ENCODE measurements at places on chromosomes 7 and 10. TPM values are rescaled to one million over a fixed set of nuclear protein-coding genes. Genes with fewer than 3 reads are reported as not detected.
A peak's percentile ranks its signal among the peaks of the same experiment; 100 is the strongest.

DNA sequence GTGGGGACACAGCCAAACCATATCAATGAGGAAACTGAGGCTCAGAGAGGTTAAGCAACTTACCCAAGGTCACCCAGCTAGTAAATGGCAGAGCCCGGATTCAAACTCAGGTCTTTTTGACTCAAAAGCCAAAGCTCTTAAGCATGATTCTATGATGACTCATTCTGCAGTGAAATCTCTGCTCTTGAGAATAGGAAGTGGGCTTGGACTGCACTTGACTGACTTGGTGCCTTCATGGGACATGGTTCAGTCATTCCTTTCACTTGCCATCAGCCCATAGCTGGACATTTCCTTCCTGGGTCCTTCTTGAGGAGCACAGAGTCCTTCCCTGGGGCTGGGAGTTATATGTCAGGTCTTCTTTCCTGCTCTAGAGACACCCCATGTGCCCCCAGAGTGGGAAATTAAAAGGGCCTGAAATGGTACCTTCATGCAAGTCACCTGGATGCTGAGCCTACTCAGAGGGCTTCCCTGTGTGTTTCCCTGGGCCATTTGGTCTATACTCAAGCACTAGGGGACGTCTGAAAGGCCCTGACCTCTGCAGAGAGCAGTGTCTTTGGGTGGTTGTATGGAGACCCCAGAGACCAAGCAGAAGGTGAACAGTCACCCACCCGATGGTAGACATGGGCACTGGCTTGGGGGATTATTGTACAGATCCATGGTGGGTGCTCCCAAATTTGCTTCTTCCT, 62.4 kb upstream of the SDK1 start:
- H3K27me3 ChIP-seq = no peaks in the 10 kb centered on the region
- no peaks in the 10 kb centered on the region for H3K36me3 ChIP-seq
- H3K27ac ChIP-seq = no peak overlapping the region
- H3K4me1 ChIP-seq = no peaks in the 10 kb centered on the region

DNA sequence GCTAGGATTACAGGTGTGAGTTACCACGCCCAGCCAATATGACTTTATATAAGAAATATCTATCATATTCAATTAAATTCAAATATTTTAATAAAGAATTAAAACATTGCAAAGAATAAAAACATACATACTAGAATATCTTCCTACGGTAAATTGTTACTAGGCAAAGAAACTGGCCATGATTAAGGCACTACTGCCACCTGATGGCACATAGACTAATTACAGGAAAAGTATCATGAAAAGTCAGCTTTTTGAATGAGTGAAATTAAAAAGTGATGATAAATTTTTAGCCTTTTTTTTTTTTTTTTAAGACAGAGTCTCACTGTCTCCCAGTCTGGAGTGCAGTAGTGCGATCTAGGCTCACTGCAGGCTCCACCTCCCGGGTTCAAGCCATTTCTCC, 30.9 kb downstream of the MRPS33 start:
- no peaks in the 10 kb centered on the region for H3K36me3 ChIP-seq
- H3K27me3 ChIP-seq = no peaks in the 10 kb centered on the region
- no peak for DNase-seq
- peaks cover 12% of the 10 kb centered on the region for H3K4me1 ChIP-seq
- no peak overlapping the region for H3K27ac ChIP-seq
- no peak overlapping the region for H3K4me3 ChIP-seq

DNA sequence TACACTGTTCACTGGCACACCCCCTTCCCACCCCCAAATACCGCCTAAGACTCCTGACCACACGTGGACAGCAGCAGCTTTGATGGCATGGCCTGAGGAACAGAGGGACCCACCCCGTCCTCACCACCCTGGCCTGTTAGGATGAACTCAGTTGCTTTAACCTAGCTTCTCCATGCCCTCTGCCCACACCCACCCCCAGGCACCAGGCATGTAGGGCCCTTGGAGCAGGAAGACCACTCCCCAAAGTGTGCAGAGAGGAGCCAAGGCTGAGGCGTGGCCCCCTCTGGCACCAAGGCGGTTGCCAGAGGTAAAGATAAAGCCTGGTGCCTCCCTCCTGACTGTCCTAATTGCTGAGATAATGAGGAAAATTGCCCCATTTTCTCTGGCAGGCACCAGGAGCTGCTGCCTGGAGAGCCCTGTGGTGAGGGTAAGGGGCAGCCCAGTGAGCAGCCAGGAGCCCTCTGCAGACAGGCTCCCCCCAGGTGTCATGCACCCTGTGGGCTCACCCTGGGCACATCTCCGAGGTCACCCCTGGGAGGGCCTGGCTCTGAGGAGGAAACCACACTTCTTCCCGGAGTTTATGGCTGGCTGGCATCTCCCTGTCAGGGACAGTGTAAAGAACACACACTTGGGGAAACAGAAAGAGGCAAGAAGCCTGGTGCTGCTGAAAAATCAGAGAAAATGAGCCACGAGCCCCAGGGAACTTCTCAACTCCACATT, 47.7 kb downstream of the LRRC20 start:
- no peaks in the 10 kb centered on the region for H3K27me3 ChIP-seq
- no peak for DNase-seq
- H3K27ac ChIP-seq = no peak overlapping the region
- H3K4me3 ChIP-seq = no peak overlapping the region
- peaks cover 6% of the 10 kb centered on the region for H3K4me1 ChIP-seq

DNA sequence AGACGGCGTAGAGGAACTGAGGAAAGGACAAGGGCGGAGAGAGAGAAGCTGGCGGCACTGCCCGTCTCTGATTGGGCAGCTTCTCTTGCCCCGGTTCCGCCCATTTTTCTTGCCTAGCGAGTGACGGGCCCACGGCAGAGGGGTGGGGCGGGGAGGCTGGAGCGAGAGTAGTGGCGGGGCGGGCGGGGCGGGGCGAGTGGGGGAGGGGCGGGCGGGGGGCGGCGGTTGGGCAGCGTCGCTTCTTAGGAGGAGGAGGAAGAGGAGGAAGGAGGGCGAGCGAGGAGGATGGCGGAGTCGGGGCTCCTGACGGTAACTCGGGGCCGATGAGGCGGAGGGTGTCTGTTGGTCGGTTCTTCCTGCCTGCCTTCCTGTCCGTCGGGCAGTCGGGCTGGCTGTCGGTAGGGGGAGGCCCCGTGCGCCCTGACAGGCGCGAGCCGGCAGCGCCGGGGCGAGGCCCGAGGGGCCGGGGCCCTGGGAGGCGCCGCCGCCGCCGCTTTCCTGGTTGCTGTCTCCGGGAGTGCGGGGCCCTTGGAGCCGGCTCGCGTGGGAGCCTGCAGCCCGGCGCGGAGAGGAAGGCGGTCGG, at the start of gene SHOC2:
Gene SHOC2, plus strand, starts transcription at position 256 of the 583 bp plus-strand sequence. CDS start 44,755 bp downstream, outside the sequence.
- peak; percentile 89 for DNase-seq
- H3K36me3 ChIP-seq = no peaks in the 10 kb centered on the region
- H3K4me3 ChIP-seq = peak within 1 kb of the TSS; percentile 55
- H3K4me1 ChIP-seq = peaks cover 15% of the 10 kb centered on the region

DNA sequence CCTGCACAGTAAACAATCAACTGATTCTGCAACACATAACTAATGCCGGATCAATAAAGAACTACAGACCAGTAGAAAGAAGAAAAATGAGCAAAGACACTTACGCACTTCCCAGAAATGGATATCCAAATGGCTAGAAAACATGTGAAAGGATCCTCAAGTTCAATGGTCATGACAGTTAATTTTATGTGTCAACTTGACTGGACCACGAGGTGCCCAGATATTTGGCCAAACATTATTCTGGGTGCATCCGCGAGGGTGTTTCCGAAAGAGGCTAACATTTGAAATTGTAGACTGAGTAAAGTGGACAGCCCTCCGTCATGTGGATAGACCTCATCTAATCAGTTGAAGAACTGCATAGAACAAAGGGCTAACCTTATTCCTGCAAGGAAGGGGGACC, 102.0 kb downstream of the SFMBT2 start:
- H3K4me3 ChIP-seq = no peak overlapping the region
- no peaks in the 10 kb centered on the region for H3K4me1 ChIP-seq
- no peaks in the 10 kb centered on the region for H3K27me3 ChIP-seq
- no peak overlapping the region for H3K27ac ChIP-seq
- DNase-seq = no peak
- no peaks in the 10 kb centered on the region for H3K36me3 ChIP-seq

DNA sequence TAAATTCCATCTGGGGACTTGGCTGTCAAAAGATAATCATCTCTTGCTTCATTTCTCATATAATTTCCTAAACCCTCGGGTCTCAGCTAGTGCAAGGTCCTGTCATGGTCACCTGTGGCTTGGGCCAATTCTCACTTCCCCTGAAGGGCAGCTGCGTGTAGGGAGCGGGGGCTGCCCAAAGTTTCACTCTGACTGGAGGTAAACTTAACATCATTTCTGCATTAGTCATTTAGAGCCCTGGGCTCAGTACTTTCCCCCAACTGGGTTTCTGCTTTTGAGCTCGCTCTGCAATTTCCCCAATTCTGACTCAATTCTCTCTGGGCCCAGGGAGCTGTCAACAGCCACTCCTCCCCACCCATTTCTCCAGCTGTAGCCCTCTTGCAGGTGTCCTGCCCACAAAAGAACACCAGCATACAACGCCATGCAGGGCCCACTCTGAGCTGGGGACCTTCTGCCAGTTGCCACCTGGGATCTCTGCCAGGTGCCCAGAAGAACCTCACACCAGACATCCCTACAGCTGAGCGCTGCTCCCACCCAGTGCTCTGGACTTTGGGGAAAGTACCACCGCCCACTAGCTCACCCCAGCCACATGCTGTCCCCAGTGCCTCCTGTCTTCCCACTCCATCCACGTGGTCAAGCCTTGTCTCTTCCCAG, 37.9 kb downstream of the VOPP1 start:
- no peaks in the 10 kb centered on the region for H3K27me3 ChIP-seq
- H3K4me1 ChIP-seq = no peaks in the 10 kb centered on the region
- H3K27ac ChIP-seq = no peak overlapping the region
- no peak for DNase-seq

ADAM12 gene
- 8.1 TPM for total RNA-seq

PTCD1 gene
- 11.3 TPM for total RNA-seq

DNA sequence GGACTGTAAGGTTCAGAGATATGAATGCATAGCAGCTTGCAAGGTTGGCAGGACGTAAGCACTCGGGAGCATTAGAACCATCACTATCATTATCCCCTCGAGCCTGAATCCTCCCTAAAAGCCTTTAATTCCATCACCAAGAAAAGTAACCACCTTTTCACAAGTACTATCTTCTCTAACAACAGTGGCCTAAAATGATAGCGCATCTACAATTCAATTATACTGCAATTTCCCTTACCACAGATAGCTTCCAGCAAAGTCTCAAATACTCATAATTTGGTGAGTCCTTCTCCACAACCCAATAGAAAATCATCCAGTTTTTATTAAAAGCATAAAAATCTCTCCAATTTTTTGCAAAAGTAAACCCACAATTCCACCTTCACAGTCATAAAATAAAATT, 42.0 kb downstream of the COL1A2 start:
- H3K4me3 ChIP-seq = no peak overlapping the region
- no peak overlapping the region for H3K27ac ChIP-seq
- H3K4me1 ChIP-seq = peaks cover 15% of the 10 kb centered on the region
- H3K36me3 ChIP-seq = no peaks in the 10 kb centered on the region

NPFFR1 gene
- not detected for total RNA-seq

GRCh38 chr7:71254751-71255150, 122.8 kb downstream of the GALNT17 start:
- no peaks in the 10 kb centered on the region for H3K27me3 ChIP-seq
- no peaks in the 10 kb centered on the region for H3K36me3 ChIP-seq
- H3K27ac ChIP-seq = no peak overlapping the region
- H3K4me3 ChIP-seq = no peak overlapping the region

GRCh38 chr7:91892099-91892705, 11.7 kb upstream of the MTERF1 start:
- H3K36me3 ChIP-seq = no peaks in the 10 kb centered on the region
- no peaks in the 10 kb centered on the region for H3K27me3 ChIP-seq
- H3K27ac ChIP-seq = no peak overlapping the region
- no peaks in the 10 kb centered on the region for H3K4me1 ChIP-seq
- no peak overlapping the region for H3K4me3 ChIP-seq

DNA sequence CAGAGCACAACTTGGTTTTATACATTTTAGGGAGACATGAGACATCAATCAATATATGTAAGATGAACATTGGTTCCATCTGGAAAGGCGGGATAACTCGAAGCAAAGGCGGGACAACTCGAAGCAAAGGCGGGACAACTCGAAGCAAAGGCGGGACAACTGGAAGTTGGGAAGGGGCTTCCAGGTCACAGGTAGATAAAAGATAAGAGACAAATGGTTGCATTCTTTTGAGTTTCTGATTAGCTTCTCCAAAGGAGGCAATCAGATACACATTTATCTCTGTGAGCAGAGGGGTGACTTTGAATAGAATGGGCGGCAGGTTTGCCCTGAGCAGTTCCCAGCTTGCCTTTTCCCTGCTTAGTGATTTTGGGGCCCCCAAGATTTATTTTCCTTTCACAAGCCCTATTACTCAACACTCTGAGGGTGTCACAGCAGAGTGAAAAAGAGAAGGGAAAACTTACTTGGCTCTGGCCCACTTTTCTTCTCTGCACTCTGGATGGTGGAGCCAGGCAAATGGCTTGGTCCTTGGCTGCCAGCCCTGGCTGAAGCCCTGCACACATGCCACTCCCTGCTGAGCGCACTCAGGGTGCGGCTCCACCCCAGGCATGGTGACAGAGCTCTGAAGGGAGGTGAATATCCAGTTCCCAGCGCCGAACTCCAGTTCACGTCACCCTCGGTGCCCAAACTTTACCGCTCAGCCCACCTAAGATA, 46.7 kb downstream of the PARD3 start:
- H3K4me1 ChIP-seq = peaks cover 6% of the 10 kb centered on the region
- no peak for DNase-seq
- H3K36me3 ChIP-seq = no peaks in the 10 kb centered on the region
- no peak overlapping the region for H3K27ac ChIP-seq
- H3K4me3 ChIP-seq = no peak overlapping the region
- no peaks in the 10 kb centered on the region for H3K27me3 ChIP-seq

DNA sequence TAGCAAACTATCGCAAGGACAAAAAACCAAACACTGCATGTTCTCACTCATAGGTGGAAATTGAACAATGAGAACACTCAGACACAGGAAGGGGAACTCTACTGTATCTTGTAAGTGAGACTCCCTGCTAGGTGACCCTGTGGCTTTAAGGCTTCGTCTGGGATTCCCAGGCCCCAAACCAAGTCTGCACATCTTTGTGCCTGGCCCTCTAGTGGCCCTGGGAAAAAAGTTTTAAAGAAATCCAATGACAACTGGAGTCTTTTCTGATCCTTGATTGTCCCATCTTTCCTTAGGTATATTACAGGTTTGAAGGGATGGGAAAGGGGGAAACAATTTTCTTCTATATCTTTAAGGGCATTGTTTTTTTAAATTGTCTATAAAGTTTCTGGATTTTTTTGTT, 10.6 kb upstream of the LIPM start:
- no peak overlapping the region for H3K4me3 ChIP-seq
- no peaks in the 10 kb centered on the region for H3K27me3 ChIP-seq
- no peaks in the 10 kb centered on the region for H3K4me1 ChIP-seq
- peak; percentile 24 for DNase-seq
